Right renal cortex interstitium (tissue), 3 donors: ENCODE measurements at places on chromosomes 1 and 21. TPM values are rescaled to one million over a fixed set of nuclear protein-coding genes. Genes with fewer than 3 reads are reported as not detected.

CROCC gene
- 25.0 TPM for polyA plus RNA-seq

PADI2 gene
- 2.6 TPM for polyA plus RNA-seq

MYCL gene
- polyA plus RNA-seq: 6.7 TPM

- no peak for DNase-seq
These were observed 58.7 kb downstream of the DMRTB1 start for GRCh38 chr1:53517821-53518352.

DNA sequence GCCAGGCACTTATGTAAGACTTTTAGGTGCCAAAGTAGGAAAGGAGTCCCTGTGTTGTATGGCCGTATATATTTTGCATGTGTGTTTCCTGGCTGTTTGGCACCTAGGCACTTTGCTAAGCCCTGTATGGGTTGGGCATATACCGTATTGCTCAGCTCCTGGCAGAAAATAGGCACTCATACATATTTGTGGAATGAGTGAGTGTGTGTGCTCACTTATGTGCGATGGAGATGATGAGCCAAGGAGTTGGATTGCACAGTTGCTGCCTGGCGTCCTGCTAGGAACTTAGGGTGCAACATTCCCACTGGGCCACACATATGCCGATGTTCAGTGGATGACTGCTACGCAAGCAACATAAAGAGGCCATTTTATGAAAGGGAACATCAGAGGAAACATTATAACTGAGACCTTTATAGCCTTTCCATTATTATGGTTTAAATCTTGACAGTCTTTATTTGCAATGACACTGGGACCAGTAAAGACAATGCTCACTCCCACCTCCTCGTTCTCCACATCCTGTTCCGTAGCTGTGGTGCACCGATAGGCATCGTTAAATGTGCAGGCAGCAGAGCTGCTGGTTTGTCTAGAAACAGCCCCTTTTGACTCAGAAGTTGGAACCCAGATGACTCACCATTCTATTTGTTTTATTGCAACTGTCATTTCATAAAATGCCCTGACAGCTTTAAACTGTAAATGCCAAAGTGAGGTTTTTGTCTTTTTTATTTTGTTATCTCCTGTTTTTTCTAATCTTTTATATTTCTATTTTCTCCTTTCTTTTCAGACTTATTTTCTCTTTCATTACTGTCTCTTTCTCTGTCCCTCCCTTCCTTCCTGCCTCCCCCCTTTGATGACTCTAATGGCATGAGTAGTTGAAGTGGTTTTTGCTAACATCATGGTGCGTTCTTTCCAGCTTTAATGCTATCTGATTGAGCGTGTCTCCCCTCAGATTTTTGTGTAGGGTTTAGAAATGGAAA is 36.1 kb downstream of the PEX14 start:
- DNase-seq: no peak

- no peak for DNase-seq
These were observed 18.6 kb upstream of the DMRTB1 start for GRCh38 chr1:53440633-53441032.

GRCh38 chr1:182299728-182300616 is 91.6 kb downstream of the GLUL start:
- DNase-seq: no peak

- DNase-seq: no peak
These were observed 13.9 kb downstream of the HYI start for GRCh38 chr1:43439781-43440180.

- DNase-seq: no peak
These were observed 41.0 kb downstream of the KCND3 start for GRCh38 chr1:111948209-111949171.

DNA sequence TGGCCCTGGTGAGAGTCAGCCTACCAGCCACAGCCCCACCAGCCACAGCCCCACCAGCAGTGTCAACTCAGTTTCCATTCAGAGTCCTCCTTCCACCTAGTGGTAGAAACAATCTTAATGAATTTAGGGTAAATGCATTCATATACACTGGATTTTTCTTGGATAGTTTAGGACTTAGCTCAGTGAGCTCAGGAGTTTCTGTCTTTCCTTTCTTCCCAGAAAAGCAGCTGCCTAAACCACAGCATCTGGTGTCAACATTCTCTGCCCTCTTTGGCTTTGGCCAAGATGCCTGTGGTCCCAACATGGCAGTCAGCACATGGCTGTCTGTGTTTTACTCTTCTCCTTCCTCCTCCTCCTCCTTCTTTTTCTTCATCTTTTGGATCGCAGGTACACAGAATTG is 94.0 kb downstream of the CLIC6 start:
- DNase-seq: no peak

DNA sequence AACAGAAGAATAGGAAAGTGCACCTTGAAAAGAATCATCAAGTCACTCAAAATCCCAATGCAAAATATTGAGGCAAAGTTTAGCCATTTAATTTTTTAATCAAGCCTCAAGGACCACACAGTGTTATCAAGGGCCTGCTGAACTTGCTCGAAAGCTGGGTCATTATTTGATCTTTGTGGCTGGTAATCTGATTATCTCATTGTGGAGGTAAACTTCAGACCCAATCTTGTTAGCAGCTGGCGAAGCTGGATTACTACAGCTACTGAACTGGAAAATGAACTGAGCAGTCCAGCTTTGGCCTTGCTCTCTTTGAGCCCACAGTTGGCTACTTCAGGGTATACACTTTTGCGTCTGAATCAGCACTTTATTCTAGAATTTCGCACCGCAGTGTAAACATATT is 94.4 kb downstream of the BARHL2 start:
- DNase-seq: no peak

- DNase-seq: no peak
These were observed 27.5 kb upstream of the IGSF21 start for GRCh38 chr1:18079941-18080735.

- DNase-seq: no peak
These were observed 6.4 kb upstream of the REN start for GRCh38 chr1:204172404-204173029.
